ENCODE measurements at places on chromosomes 7 and 10.

- no peak for DNase-seq
Observed at GRCh38 chr7:116922545-116922944, 30.8 kb upstream of the ST7 start.

- no peak for DNase-seq
Observed at GRCh38 chr10:29239569-29240472, 49.0 kb upstream of the LYZL1 start.

GRCh38 chr10:113091920-113092319 is 141.9 kb downstream of the TCF7L2 start:
- DNase-seq, result no peak

DNA sequence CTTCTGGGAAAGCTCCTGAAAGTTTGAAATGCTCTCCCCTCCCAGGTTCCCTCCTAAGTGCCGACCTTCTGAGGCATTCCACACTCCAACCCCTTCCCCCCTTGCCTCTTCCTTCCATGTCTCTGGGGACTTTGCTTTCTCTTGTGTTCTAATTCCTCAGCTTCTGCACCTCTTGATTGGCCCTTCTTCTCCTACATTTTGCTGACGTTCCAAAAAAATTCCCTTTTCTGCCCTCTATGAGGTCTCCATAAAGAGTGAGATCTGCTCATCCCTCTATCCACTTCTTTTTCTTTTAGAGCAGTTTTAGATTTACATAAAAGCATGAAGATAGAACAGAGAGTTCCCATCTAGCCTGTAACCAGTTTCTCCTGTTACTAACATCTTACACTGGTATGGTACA is 22.3 kb downstream of the FOXI2 start:
- DNase-seq, result no peak

DNA sequence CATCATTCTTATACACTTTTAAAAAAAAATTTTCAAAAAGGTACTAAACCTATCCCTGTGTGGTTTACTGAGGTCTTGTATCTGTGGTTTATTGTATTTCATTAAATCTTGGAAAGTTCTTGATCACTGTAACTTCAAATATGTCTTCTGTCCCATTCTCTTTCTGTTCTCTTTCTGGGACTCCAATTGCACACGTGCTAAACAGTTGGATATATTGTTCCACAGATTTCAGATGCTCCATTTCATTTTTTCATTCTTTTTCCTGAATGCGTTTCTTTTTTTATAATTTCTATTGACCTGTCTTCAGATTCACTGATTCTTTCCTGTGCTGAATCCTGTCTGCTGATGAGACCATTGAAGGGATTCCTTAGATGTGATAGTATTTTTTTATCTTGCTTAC is 4.6 kb upstream of the KLF6 start:
- no peak for DNase-seq

GRCh38 chr10:132306864-132307751 is 642 bp downstream of the STK32C start:
- DNase-seq, result peak; percentile 67

DNA sequence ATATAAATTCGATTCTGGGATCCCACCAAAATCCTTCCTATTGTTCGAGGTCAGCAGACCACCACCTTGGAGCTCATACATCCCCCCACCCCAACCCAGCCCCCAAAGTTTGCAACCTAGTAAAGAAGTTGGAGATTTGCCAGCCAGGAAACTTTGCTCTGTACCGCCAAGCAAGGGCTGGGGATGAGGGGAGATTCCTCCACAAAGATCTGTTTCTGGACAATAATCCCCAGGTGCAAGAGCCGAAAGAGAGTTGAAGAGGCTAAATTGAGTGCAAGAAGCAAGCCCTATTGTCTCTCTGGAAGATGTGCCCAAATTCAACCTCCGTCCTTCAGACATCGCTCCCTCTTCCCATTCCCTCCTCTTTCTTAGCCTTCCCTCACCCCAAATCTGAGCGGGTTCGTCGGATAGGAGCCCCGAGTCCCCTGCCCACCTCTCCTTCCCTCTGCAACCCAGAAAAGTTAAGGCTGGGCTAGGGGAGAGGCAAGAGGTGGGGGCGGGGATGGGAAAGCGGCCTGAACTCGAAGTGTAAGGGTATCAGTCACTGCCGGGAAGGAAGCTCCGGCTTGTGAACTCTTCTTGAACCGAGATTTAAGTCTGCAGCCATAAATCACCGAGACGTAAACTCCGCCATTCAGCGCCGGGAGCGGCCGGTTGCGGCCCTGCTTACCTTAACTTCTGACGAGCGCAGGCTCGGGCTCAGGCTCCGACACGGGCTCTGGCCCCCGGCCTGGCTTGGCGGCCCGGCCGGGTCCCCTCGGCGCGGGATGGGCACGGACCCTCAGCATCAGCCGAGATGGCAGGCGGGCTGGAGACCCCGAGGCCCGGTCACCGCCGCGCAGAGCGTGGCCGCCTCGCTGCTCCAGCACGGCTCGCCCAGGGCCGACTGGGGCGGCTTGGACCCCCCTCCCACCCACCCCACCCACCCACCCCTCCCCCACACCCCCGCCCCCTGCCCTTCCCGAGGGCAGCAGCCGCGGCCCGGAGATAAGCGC is 10.8 kb upstream of the HOXA2 start:
- peak; percentile 16 for DNase-seq

- no peak for DNase-seq
Observed at GRCh38 chr10:132820056-132820455, 34.1 kb upstream of the NKX6-2 start.

DNA sequence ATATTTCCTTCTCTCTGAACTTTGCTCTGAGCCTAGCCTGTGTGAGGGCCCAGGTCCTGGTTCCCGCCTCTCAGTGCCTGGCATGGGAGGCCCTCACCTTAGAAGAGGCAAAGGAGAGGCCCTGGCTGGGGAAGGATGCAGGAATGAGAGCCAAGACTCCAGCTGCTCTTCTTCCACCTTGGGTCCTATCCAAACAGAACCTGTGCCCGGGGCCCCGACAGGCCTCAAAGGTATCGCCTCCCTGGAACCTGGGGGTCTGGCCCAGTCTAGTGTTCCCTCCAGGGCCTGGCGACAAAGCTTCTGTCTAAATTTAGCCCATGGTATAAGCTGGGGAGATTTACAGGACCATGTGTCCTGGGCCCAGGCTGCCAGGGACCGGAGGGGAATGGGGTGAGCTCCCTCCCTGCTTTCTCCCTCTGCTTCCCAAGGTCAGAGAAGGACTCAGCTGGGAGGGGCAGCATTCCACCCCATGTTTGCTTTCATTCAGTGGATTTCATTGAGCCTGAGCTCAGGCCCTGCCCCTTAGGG is 12.0 kb upstream of the CRHR2 start:
- no peak for DNase-seq

- no peak for DNase-seq
Observed at GRCh38 chr10:120369856-120370276, 87.2 kb upstream of the PLPP4 start.

DNA sequence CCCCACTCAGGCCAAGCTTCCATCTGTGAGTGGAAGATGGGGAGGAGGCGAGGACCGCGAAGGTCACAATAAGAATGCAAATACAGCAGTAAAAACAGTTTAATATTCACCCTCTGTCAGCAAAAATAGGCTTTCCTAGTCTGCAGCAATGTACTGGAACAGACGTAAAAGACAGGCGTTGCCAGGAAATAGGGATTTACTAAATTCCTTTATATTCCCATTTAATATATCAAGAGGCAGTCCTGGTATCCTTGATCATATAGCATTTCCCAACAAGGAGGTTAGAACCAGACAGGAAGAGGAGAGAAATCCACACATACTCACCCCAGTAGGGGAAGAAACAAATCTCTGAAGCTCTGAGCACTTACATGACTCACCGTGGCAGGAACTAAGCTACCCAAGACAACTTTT is 1054.9 kb upstream of the C7orf33 start:
- no peak for DNase-seq

- no peak for DNase-seq
Observed at GRCh38 chr7:151432658-151433521, 7.1 kb downstream of the CRYGN start.

DNA sequence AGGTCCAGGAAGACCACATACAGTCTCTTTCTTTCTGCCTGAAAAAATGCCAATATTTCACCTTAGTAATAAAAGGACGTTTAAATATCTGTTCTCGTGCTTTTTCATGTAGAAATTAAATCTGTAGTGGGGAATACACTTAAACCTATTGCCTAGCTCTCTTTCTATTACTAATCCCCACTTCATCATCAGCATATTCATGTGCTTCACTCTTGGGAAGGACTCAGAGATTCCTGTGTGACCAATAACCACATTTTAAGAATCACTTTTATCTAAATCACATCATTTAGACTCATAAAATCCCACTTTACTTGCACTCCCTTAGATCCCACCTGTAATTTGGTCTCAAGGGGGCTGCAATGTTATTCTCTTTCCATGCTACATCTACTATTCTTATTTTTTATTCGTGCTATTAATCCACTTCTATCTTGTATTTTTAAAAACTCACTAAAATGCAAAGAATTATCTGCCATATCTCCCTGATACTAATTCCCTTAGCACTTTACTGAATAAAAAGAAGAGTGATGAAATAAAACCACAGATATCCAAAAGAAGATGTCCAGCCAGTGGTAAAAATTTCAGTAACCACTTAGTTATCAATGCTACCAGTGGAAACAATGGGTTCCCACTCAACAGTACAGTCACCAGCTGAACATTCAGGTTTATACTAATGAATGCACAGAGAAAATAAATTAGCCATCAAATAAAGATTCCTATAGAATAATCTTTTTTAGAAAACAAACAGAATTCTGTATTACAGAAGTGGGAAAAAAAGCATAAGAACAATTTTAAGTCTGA is 102.1 kb downstream of the PPP1R17 start:
- no peak for DNase-seq

DNA sequence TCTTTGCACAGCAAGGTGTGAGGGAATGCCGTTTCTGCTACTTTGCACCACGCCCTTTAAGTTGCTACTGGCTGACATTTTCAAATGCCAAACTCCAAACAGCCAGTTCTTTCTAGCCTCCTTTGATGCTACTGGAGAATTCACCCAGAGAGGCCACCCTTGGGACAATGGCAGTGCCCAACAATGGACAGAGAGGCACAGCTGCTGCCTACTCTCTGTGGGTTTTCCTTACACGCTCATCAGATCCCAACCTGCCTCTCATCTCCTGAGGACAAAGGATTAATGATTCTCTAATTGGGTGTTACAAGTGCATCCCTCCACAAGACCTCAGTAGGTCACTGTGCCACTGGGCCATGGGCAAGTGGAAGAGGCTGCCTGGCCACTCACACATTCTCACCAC is 105.8 kb downstream of the COBL start:
- DNase-seq, result no peak

DNA sequence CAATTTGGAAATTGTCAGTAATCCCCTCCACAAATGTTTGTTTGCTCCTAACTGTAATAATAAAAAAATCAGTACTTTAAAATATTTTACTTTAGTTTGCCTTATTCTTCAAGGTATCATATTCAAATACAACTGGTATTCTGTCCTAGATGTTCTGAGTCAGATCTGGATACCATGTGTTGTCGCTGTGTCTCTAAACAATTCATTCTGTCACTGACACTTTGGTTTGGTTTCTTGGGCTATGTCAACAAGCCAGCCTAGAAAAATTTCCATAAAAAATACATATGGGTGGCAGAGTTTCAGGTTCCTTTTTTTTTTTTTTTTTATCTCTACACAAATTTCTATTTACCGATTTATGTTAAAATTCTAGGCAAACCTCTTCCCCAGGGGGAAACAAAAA is 33.2 kb upstream of the SEMA3D start:
- DNase-seq, result no peak

DNA sequence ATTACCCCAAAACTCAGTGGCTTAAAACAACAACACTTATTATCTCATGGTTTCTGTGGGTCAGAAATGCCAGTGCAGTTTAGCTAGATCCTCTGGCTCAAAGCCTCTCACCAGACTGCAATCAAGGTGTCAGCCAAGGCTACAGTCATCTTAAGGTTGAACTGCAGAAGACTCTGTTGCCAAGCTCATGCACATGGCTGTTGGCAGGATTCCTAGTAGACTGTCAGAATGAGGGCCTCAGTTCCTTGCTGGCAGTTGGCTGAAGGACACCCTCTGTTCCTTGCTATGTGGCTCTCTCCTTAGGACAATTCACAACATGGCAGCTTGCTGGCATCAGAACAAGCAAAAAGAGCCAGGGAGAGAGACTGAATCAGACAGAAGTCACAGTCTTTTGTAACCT is 34.7 kb downstream of the TOMM7 start:
- DNase-seq, result no peak

DNA sequence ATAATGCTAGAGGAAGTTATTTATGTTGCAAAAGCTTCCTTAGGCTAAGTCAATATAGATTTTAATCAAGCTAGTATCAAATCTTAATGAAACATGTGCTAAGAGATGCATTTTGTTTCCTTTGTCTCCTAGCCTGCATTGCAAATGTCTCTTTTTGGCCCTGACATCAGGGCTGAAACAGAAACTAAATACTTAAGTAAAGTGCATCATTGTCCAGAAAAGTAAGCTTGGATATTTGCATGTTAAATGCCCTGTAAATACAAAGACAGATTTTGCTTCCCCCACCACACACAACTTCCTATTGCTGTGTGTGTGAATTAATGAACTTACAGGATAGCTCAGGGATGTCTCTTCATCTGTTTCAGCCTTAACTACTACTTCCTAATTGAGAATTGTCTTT is 10.0 kb upstream of the STAMBPL1 start:
- DNase-seq, result no peak
